ENCODE measurements at places on chromosomes 1 and 21. TPM values are rescaled to one million over a fixed set of nuclear protein-coding genes. Genes with fewer than 3 reads are reported as not detected.

TMEM82 gene
- total RNA-seq: not detected

DNA sequence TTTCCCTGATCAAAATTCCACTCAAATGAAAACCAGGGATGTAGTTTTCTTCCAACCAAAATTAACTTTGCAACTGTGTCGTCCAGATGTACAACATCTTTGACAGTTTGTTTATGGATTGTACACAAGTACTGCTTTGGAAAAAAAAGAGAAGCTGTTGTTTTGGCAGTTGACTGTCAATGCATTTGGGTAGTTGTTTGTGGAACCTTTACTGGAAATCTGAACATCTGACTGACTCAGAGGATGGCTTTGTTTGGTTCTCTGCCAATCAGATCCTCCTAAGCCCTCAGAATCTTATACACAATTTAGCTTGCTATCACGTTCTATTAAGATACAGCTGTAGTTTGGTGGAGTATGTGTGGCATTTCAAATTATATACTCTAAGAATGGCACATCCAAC, 195.0 kb downstream of the KCNK2 start:
- peaks cover 34% of the 10 kb centered on the region for H3K4me1 ChIP-seq
- no peaks in the 10 kb centered on the region for H3K36me3 ChIP-seq
- H3K27ac ChIP-seq: no peak overlapping the region
- no peaks in the 10 kb centered on the region for H3K27me3 ChIP-seq
- peak; percentile 21 for DNase-seq

- H3K4me3 ChIP-seq: no peak overlapping the region
- no peaks in the 10 kb centered on the region for H3K4me1 ChIP-seq
- H3K36me3 ChIP-seq: no peaks in the 10 kb centered on the region
- DNase-seq: no peak
- peaks cover 4% of the 10 kb centered on the region for H3K27me3 ChIP-seq
- no peak overlapping the region for H3K27ac ChIP-seq
Measured at GRCh38 chr1:109776206-109776835, 12.6 kb upstream of the EPS8L3 start.

DNA sequence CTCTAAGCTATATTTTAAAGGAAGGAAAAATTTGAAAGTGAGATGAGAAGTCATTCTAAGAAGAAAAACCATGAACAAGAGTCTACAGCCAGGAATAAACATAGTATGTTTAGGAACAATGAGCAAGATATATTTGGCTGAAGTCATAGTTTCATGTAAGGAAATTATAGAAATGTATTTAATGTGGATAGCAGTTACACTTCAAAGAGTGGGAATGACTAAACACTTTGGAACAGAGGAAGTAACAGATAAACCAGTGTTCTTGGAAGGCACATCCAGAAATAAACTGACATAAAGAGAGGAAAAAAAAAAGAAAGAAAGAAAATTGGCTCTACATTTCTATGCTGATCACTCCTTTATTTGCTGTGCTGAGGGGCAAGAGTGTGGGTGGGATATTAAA, 18.0 kb downstream of the C8A start:
- no peaks in the 10 kb centered on the region for H3K27me3 ChIP-seq
- no peak for DNase-seq
- H3K4me1 ChIP-seq: no peaks in the 10 kb centered on the region
- no peak overlapping the region for H3K4me3 ChIP-seq
- no peaks in the 10 kb centered on the region for H3K36me3 ChIP-seq
- no peak overlapping the region for H3K27ac ChIP-seq

- DNase-seq: no peak
- no peak overlapping the region for H3K4me3 ChIP-seq
- no peak overlapping the region for H3K27ac ChIP-seq
- no peaks in the 10 kb centered on the region for H3K27me3 ChIP-seq
Measured at GRCh38 chr1:74858136-74858535, 125.2 kb downstream of the TYW3 start.

DNA sequence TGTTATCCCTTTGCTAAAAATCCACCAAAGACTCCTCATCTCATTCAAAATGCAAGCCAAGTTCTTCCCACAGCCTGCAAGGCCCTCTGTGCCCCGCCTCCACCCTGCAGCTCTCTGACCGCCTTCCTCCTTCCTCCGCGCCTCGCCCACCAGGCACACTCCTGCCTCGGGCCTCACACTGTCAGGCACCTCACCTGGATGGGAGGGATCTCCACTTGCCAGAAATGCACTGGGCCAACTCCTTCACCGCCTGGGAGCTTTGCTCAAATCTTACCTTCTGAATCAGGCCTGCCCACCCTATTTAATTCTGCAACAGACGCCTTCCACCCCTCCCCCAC, 26.2 kb downstream of the PGBD5 start:
- no peak overlapping the region for H3K27ac ChIP-seq
- no peaks in the 10 kb centered on the region for H3K27me3 ChIP-seq
- no peaks in the 10 kb centered on the region for H3K36me3 ChIP-seq
- H3K4me3 ChIP-seq: no peak overlapping the region
- no peaks in the 10 kb centered on the region for H3K4me1 ChIP-seq

DNA sequence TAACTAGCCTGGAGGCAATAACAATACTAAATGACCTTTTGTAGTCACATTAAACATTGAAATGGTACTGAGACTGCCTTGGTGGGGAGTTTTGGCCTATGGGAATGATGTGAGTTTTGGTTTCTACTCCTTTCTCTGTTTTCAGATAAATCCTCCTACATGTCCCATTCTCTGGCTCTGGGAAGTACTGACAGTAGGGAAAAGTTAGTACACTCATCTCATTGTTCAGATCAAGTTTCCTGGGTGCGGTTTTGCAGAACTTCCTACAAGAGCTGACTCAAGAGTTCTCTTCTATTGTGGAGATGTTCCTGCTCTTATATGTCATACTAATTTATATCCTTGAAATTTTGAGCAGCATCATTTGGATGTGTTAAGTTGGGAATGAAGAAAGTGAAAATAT, 74.2 kb upstream of the MACF1 start:
- H3K27ac ChIP-seq: peak overlapping the region; percentile 98
- H3K27me3 ChIP-seq: no peaks in the 10 kb centered on the region
- DNase-seq: no peak
- H3K4me3 ChIP-seq: no peak overlapping the region

DNA sequence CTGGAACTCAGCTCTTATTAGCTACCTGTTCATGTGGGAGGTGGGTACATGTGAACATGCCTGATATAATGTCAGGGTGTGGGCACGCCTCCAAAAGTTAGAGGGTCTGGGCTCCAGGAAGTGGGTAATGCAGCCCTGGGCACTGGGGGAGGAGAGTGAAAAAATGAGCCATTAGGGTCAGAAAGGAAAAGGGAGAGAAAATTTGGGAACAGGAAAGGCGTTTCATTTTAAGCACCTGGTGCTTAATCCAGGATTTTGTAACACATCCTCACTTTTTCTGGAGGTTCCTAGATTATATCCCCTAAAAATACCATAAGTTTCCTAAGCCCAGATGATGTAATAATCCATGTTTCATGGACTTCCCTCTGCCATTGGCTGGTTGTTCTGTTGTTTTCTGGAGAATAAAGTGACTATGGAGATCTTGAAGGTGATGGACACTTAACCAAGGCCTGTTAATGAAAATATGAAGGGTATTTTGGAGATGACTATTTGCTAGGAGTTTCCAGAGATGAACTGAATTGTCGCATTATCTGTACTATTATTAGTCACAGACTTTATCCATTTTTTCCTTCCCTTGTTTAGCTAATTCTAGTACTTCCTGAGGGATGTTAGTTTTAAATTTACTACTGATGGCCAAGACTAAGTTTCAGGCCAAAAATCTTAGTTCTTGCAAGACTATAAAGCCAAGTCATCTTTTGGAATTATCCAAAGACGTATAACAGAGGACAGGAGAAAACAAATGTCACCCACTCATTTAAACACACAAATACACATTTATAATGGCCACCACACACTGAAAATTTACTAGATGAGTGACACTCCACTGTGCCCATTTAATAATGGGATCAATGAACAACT, 24.4 kb upstream of the TARBP1 start:
- no peaks in the 10 kb centered on the region for H3K36me3 ChIP-seq
- H3K4me1 ChIP-seq: peaks cover 8% of the 10 kb centered on the region
- H3K27me3 ChIP-seq: no peaks in the 10 kb centered on the region
- no peak for DNase-seq
- H3K27ac ChIP-seq: no peak overlapping the region

DNA sequence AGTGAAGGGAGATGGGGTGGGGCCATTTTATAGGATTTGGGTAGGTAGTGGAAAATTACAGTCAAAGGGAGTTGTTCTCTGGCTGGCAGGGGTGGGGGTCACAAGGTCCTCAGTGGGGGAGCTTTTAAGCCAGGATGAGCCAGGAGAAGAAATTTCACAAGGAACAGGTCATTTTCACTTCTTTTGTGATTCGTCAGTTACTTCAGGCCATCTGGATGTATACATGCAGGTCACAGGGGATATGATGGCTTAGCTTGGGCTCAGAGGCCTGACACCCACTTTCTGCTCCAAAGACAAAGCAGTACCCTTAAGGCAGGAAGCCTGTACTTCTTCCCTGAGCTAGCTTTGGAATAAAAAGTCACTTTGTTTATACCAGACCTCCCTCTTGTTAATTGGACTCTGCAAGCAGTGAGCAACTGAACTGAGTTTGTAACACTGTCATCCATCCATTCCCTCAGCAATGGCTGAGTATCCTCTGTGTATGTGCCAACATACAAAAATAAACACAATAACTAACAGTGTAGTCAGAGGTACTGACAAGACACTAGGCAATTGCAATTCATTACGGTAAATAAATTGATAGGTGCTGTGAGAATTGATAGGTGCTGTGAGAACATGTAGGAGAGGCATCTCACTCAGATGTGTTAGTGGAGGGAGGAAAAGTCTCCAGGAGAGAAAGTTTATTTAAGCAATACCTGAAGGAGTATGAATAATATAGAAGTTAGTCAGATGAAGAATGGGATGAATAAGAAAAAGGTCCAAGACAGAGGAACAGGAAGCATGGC, 14.7 kb upstream of the RGS2 start:
- H3K27me3 ChIP-seq: no peaks in the 10 kb centered on the region
- H3K27ac ChIP-seq: no peak overlapping the region
- H3K36me3 ChIP-seq: no peaks in the 10 kb centered on the region
- H3K4me1 ChIP-seq: no peaks in the 10 kb centered on the region
- DNase-seq: no peak

DNA sequence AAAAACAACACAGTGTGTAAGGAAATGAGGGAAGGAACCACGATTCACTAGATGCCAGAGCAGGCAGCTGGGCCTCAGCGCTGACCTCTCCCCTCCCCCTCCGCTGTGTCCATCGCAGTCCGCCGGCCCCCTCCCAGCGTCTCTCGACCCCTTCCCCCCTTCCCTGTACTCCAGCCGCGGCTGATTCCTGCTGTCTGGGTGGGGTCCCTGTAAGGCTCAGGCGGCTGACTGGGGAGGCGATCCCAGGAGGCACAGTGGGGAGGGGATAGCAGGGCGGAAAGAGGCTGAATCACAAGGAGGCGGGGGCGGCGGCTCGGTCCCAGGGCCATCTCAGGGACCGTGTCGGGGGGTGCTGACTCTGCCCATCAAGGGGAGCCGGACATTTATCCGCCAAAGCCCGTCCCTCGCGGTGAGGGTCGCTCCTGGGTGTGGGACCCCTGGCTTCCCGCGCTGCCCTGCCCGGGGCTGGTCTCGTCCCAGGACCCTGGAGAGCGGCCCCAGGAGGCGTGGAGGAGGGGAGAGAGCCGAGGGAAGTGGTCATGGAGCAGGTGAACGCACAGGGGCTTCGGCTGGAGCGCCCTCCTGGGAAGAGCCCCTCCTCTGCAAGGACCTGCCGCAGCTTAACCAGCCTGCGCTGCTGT, 241.9 kb downstream of the PTPRU start:
- H3K27ac ChIP-seq: no peak overlapping the region
- H3K4me1 ChIP-seq: no peaks in the 10 kb centered on the region
